Stimulated activated CD8-positive, alpha-beta memory T cell treated with anti-CD3 and anti-CD28 coated beads, Interleukin-7, amount 100 ng/mL, for 48 hours (primary cell): ENCODE measurements at places on chromosomes 12 and 14.

- DNase-seq, result no peak
Observed at GRCh38 chr14:92641306-92641705, 107.1 kb downstream of the LGMN start.

GRCh38 chr12:25155022-25155576 is 39.9 kb downstream of the DNAI7 start:
- DNase-seq, result no peak

GRCh38 chr12:18631339-18631738 is 106.5 kb downstream of the PLCZ1 start:
- DNase-seq, result no peak

DNA sequence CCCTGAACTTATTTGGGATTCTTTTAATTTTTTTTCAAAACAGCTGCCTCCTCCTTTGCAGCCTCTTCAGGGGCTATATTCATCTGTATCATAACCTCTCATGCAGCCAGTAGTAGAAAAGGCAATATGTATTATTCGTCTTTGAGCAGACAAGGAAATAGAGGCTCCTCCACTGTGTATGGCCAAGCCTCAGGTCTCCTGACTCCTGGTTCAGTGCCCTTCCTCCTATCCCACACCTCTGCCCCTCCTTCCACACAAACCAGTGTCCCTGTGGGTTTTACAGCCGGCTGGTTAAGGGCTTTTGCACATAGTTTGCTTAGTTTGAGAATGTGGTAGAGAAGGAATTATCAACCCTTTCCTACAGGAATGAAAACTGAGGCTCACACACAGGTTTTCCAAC is 8.8 kb upstream of the ACVRL1 start:
- DNase-seq, result no peak

DNA sequence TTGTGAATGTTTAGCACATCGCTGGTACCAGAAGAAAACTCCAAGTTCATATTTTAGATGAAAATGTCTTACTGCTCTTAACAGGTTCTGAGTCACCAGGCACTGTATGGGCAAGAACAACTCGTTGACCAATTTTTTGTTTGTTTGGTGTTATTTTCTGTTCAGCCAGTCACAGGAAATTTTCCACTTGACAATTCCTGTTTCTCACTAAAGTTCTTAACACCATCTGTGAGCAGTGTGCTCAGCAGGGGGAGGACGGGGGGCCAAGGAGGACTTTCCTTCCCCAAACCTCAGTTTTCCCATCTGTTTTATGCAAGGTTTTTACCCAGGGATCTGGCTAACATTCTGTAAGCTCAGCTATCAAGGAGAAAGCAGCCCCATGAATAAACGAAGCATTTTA is 3.0 kb downstream of the NUAK1 start:
- no peak for DNase-seq

- no peak for DNase-seq
Observed at GRCh38 chr14:24940213-24940783, 109.6 kb downstream of the STXBP6 start.

DNA sequence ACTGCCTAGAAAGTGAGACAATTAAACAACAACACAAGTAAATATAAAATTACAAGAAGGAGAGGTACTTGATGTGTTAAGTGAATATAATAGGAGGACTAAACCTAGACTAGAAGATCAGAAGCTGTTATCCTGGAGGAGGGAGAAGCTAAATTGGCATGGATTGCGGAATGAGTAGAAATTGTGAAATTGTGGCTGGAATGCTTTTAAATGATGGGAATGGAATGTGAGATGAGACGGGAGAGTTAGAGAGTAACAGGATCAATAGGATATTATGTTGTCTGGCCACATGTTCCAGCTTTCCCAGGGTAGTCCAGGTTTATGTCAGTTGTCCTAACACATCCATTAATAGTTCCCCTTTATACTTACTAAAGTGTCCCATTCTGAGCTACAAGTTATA is 44.0 kb upstream of the CPNE8 start:
- no peak for DNase-seq

GRCh38 chr12:76608070-76608469 is 48.5 kb upstream of the OSBPL8 start:
- no peak for DNase-seq

- no peak for DNase-seq
Observed at GRCh38 chr12:27785882-27786570, 6.0 kb upstream of the MANSC4 start.

DNA sequence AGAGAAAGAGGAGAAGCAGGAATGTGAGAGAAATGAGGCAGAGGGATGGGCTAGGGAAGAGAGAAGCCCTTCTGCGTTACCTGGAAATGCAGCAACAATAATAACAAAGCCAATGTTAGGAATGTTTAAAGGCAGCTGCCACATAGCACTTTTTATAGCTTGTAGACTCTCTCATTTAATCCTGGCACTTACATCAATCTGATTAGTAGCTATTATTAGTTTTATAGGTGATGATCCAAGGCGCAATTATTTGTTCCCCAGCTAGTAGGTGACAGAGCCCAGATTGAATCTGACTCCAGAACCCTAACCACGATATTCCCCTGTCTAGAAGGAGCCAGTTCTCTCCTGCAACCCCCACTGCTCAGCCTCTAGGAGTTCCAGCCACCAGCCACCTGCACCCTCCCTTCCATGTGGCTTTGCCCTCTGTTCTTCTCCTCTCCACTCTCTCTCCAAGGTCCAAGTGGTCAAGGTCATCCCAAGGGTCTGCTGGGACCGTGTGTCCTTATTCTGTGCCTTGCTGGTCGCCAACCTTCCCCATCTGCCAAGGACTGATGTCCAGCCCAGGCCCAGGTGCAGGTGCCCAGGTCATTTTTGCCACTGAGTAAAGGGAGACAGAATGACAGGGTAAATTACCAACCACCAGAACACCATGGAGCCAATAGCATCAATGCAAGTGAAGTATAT is 29.4 kb upstream of the CIPC start:
- no peak for DNase-seq

GRCh38 chr12:12265571-12266388 is 1.1 kb downstream of the LRP6 start:
- no peak for DNase-seq

DNA sequence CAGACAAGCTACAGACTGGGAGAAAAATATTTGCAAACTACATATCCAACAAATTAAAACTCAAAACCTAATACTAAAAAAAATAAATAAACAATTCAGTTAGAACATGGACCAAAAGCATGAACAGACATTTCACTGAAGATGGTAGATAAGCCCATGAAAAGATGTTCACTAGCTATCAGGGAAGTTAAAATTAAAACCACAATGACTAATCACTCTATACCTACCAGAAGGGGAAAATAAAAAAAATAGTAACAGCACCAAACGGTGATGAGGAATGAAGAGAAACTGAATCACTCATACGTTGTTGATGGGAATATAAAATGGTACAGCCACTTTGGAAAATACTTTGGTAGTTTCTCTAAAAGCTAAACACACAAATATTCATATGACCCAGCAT is 31.1 kb upstream of the DHRS7 start:
- DNase-seq, result no peak

- no peak for DNase-seq
Observed at GRCh38 chr12:51388846-51389245, 2.4 kb downstream of the GALNT6 start.

DNA sequence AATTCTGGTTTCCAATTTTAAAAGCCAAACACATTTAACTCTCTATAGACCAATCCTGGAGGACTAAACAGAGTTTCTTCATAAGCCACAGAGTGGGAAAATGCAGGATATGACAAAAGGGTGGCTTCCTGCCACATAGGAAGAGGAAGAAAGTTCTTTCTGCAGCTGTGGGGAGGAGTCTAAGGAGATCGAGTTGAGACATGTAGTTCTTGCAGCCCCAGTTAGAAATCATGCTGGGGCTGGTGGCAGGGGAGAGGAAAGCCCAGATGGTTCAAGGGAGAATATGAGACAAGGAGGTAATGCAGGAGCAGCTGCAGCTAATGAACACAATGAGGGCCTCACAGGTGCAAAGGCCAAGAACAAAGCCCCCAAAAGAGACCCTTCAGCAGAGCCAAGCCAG is 85.0 kb upstream of the ARID2 start:
- DNase-seq, result no peak

DNA sequence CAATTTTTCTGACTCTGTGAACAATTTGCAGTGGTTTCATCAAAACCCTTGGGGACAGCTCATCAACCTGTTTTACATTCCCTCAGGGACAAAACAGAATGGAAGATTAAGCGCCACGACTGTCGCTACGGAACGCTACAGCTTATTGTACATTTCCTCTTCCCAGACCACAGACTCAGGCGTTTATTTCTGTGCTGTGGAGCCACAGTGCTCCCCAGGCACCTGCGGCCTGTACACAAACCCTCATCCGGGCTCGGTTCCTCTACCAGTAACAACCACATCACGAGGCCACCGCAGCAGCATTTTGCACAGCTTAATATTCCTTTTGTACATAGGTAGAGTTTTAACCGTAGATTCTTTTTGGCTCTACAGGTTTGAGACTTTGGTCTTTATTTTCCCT is 397.4 kb upstream of the OR4E1 start:
- DNase-seq, result no peak

- no peak for DNase-seq
Observed at GRCh38 chr12:53659571-53659981, 16.3 kb downstream of the ATP5MC2 start.

DNA sequence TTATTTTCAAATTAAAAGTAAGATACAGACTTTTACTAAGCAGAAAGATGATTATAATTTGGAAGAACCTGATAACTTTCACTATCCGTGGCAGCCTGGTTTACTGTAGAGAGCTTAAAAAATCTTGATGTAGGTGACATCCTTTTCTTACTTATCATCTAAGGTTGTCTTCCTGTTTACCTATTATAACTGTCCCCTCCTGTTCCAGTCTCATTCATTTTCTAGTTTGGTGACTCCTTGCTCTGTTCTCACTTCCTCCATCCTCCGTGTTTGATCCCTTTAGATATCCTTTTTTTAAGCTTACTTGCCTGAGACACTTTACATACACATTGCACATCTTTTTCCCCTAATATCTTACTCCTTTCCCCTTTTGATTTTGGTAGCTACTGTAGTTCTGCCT is 27.5 kb downstream of the CCDC91 start:
- no peak for DNase-seq

DNA sequence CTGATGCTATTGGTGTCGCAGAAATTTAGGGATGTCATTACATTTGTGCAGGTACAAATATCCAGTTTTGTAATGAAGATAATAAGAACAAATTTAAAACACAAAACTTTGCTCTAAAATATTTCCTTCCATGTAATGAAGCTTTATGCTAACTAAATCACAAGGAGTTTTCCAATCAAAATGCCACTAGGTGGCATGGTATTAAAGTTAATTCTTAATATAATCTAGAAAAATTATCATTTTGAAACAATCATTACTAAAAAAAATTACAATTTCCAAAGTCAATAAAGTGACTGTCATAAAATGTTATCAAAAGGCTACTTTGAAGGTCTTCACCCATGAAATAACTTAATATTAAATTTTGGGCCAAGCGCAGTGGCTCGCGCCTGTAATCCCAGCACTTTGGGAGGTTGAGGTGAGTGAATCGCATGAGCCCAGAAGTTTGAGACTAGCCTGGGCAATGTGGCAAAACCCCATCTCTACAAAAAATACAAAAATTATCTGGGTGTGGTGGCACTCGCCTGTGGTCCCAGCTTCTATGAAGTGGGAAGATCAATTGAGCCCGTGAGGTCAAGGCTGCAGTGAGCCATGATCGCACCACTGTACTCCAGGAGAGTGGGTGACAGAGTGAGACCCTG is 77.4 kb downstream of the KIF21A start:
- no peak for DNase-seq

GRCh38 chr14:75147423-75148071 is 20.7 kb upstream of the NEK9 start:
- DNase-seq, result no peak

GRCh38 chr12:66668311-66668710 is 10.6 kb downstream of the GRIP1 start:
- no peak for DNase-seq

DNA sequence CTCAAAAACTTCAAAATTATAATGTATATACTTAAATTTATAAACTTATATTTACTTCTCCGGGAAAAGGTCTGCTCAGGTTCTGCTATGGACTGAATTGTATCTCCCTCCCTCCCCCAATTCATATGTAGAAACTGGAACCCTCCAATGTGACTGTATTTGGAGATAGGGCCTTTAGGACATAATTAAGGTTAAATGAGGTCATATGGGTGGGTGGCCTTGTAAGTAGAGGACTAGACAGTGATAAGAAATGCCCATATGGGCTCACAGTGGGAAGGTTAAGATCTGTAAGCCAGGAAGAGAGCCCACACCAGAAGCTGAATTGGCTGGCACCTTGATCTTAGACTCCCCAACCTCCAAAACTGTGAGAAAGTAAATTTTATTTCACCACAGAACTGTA is 84.5 kb downstream of the TAOK3 start:
- no peak for DNase-seq

GRCh38 chr12:108441549-108441948 is 73.5 kb upstream of the FICD start:
- DNase-seq, result no peak

DNA sequence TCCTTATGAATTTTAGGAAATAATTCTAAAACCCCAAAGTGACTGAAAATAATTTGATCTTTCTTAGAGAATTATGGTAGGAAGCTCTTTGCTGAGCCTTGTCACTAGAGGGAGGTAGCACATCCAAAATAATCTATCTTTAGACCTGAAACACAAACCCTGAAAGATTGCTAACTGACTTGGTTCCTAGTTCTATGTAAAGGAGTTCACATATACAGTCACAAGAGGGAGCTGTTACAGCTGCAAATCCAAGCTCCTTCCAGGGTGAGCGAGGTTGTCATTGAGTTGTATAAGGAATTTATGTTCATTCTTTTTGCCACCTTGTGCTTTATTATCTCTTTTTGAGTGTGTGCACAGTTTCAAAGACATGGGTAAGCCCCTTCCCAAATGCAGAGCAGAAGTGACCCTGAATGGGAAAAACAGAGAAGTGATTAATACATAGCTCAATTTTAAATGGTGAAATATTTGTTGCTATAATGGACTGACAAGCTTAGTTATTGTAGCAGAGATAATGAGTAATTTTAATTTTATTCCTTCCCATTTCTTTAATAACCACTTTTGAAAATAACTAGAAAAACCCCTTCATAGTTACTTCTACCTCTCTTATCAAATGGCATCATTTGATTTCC is 387.9 kb downstream of the DAD1 start:
- DNase-seq, result no peak

DNA sequence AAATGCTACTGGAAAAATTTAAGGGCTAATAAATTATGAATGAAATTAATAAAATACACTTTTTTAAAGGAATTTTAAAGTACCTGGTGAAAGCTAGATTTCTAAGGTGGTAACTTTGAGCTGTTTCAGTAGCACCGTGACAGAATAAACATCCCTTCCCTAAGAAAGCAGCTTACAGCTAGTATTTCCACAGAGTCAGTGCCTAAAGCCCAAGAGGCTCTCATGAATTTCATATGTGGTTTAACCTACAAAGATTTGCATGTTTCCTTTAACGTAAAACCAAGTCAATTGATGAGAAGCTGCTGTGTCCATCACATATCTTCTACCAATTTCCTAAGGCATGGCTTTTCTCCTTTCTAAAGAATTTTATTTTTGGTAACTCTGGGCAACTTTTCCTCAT is 56.8 kb downstream of the IFNG start:
- DNase-seq, result no peak
